ENCODE measurements at places on chromosomes 6 and 20.

DNA sequence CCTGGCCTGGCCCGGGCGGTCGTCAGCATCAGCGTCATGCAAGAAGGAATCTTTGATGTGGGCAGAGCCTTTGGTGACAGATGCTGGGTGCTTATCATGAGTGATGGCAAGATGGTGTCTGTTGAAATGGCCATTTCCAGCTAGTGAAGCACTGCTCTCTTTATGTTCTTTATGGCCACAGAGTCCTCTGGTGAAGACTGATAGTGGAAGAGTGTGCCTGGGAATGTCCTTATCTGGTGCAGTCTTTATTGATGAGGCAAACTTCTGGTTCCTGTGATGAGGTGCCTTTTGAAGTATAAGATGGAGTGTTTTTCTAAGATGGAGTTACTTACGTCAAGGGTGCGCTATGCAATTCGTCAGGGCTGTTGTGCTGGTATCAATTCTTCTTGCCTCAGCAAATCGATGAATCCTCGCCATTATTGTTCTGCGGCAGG lies 22.6 kb upstream of the CCR6 start:
- DNase-seq = no peak

GRCh38 chr6:118485601-118486550 lies 62.2 kb upstream of the PLN start:
- no peak for DNase-seq

DNA sequence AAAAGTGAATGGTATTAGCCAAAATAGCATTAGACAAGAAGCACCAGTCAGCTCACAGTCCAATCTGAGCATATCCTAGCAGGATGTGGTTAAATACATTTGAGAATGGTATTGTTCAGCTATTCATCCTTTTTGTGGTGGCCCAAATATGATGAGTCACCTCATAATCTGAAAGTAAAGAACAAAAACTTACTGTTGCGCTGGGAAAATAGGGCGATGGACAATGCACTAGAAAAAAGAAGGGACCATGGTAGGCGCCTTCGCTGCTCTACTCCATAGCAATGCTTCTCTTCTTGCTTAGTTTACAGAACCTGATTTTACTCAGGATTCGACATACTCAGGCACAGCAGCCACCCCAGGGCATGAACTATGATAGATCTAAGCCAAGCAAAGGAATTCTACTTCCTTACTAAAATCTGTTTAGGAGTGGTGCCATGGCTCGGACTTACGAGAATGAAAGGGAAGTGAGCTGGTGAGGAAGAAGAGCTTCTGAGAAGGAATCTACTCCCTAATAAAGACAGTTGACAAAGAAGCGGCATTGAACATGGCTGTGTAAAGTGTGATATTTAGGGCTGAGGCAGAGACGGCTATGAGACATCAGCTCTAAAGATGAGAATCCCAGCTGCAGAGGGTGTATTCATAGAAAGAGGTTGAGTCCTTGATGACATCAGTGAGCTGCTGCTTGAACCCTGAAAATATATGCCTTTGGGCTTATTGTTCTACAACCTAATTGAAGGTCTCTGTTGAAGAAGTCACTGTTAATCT lies 16.6 kb upstream of the FBXO9 start:
- DNase-seq = peak; percentile 77

DNA sequence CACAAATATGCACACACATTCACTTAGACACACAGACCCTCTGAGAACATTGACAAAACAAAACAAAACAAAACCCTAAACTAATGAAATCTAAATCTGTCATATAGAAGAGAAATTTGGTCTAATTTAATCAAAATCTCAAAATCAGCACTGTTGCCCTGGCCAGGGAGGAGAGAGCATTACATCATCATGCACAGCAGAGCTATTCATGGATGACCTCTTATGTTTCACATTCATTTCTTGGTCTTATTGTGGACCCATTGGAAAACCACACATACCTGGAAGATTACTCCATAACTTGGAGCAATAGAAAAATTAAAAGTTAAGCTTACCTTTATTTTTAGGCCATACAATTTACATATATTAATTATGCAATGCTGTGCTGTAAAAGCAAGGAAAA lies 1223.6 kb upstream of the GJE1 start:
- peak; percentile 45 for DNase-seq

GRCh38 chr20:60086821-60087562 lies 128.8 kb downstream of the CDH26 start:
- DNase-seq = no peak

DNA sequence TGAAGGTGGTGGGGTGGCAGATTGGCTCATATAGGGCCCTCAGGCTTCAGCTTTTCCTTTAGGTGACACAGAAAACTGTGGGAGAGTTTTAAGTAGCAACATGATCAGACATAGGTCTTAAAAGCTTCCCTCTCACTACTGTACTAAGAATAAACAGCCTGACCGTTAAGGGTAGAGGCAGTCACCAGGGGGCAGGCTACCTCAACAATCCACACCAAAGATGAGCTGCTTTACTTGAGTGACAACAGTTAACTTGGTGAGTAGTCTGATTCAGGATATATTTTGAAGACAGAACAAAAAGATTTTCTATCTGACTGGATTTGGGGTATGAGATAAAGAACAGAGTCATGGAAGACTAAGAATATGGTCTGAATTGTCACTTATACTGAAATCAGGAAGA lies 193.1 kb upstream of the SHLD1 start:
- DNase-seq = peak; percentile 66

GRCh38 chr20:58268936-58269619 lies 40.4 kb upstream of the RAB22A start:
- no peak for DNase-seq

GRCh38 chr6:93799226-93799625 lies 379.9 kb upstream of the EPHA7 start:
- peak; percentile 12 for DNase-seq

DNA sequence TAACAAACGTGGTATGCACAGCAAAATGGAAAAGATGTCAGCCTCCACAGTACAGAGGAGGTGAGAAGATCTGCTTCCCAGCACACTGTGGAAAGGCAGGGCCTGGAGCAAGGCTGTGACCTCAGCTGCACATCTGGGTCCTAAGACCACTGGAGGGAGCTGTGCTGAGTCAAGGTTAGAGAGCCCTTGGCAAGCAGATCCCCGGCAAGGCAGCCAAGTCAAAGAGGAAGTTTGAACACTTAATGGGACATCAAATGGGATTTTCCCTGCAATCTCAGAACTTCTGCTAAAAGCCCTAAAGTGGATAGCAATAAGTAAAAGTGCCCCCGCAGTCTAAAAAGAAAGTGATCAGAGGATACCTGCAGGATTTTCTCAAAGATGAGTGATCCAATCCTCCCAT lies 39.5 kb downstream of the UNC5CL start:
- DNase-seq = no peak

DNA sequence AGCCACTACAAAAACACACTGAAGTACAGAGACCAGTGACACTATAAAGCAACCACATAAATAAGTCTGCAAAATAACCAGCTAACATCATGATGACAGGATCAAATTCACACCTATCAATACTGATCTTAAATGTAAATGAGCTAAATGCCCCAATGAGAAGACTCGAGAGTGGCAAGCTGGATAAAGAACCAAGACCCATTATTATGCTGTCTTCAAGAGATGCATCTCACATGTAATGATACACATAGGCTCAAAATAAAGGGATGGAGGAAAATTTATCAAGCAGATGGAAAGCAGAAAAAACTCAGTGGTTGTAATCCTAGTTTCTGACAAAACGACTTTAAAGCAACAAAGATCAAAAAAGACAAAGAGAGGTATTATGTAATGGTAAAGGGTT lies 138.1 kb upstream of the PLN start:
- no peak for DNase-seq

GRCh38 chr20:23159947-23160318 lies 73.8 kb upstream of the CD93 start:
- peak; percentile 49 for DNase-seq

DNA sequence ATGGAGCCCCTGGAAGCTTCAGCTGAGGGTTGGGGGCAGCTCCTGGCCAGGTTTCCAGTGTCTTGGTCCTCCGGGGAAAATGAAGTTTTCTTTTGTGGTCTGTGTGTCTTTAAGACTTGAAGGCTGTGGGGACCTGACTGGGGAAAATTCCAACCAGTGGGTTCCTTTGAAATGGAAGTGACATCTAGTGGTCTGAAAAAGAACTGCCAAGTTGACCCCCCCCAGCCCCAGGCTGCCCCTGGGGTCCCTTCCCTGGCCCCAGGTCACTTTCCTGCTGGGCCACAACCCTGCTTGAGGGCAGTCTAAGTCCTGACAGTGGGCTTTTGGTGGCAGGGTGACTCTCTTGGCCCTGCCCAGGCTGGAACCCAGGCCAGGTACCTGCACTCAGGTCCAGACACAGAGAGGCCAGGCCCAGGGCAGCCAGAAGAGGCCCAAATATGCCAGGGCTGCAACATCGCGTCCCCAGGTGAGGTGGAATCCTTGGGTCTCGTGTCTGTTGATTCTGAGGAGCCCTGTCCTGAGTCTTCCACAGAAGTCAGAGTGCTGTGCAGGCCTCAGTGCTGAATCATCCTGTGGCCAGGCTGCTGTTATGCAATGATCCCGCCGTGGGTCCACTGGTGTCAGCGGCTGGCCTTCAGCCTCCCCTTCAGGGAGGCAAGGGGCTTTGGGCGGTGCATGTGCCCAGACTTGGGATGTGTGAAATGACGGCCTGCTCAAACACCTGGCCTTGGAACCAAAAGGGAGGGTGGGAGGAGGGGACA lies 68.4 kb downstream of the VEGFA start:
- DNase-seq = peak; percentile 86

DNA sequence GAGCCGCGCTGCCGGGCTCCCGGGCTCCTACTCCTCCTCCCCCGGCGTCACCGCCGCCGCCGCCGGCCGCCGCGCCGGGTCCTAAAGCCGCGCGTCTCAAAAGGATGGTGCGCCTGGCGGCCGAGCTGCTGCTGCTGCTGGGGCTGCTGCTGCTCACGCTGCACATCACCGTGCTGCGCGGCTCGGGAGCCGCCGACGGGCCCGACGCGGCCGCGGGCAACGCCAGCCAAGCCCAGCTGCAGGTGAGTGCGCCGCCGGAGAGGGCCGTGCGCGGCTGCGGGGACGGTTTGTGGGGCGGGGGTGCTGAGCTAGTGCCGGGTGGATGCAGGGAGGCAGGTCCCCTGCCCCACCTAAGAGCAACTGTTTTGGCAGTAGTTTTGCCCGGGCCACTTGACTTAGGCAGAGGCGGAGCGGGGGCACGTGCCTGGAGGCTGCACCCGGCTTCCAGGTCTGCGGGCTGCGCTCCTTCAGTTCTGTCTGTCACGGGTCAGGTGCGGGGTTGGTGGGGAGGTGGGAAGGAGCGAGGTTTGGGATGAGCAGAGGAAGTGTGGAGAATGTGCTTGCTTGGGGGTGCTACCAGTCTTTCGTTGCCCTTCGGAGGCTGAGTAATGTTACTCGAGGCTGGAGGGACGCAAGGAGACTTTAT lies 722 bp downstream of the ISM1 start:
- DNase-seq = peak; percentile 84

GRCh38 chr6:65667916-65668656 lies 38.9 kb downstream of the EYS start:
- no peak for DNase-seq

DNA sequence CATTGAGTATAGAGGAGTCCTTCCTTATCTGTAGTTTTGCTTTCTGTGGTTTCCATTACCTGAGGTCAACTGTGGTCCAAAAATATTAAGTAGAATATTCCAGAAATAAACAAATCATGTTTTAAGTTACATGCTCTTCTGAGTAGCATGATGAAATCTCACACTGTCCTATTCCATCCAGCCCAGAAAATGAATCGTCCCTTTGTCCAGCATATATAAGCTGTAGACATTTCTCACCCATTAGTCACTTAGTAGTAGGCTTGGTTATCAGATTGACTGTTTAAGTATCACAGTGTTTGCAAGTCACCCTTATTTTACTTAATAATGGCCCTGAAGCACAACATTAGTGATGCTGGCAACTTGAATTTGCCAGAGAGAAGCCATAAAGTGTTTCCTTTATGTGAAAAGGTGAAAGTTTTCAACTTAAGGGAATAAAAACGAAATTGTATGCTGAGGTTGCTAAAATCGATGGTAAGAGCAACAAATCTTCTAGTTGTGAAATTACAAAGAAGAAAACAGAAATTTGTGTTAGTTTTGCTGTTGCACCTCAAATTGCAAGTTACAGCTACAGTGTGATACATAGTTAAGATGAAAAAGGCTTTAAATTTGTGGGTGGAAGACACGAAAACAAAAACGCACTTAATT lies 198.6 kb upstream of the SIM1 start:
- DNase-seq = peak; percentile 77

- peak; percentile 69 for DNase-seq
Measured at GRCh38 chr6:119481976-119482375, 132.4 kb upstream of the MAN1A1 start.

DNA sequence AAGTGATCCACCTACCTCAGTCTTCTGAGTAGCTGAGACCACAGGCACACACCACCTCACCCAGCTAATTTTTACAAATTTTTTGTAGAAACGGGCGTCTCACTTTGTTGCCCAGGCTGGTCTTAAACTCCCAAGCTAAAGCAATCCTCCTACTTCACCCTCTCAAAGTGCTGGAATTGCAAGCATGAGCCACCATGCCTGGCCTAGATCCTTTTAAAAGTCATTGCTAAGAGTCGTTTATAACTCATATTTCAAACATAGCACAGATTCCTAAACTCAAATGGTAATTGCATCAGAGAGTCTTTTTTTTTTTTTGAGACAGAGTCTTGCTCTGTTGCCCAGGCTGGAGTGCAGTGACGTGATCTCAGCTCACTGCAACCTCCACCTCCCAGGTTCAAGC lies 7.7 kb upstream of the SAMHD1 start:
- peak; percentile 62 for DNase-seq

DNA sequence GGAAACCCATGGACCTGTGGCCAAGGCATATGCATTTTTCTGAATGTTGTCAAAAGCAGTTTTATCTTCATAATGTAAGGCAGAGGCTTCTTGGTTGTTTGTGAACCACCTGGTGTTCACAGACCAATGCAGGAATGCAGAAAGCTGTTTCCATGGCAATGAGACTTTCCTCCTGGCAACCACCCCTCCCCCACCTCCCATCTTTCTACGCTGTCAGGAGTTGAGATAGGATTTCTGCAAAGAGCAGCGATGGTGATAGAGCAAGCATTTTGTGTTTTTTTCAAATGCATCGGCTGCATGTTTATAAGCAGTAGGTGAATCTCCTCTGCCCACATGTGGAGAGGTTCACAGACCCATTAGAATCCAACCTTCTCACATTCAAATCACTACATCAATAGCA lies 114.1 kb upstream of the SMLR1 start:
- DNase-seq = no peak

DNA sequence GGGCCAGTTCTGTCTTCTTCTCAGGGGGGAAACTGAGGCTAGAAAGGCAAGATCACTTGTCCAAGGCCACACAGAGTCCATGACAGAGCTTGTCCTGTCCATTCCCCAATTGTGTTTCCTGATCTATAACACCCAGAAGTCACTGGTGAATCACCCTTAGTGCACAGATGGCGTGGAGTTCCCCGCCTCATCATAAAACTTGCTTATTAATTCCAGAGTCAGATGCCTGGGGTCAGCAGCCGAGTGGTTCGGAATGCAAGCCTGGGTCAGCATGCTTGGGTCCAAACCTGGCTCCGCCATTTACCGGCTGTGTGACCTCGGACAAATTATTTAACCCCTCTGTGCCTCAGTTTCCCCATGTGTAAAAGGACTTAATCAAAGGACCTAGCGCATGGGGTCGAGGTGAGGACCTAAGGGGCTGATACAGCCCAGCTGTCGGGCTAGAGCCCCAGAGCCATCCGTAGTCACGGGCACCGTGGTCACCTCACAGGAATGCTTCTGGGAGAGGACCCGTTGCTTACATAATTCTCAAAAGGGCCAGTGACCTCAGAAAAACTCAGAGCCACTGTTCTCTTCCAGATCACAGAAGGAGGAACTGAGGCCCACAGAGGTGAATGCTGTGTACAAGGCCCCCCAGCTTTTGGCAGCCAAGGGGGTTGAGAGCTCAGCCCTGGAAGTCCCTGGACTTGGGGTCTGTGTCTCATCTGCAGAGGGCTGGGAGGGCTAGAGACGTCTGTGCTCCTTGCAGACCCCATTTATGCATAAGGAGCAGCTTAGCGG lies 1.4 kb upstream of the ZBP1 start:
- DNase-seq = no peak
